ENCODE measurements at places on chromosomes 6 and 20.

DNA sequence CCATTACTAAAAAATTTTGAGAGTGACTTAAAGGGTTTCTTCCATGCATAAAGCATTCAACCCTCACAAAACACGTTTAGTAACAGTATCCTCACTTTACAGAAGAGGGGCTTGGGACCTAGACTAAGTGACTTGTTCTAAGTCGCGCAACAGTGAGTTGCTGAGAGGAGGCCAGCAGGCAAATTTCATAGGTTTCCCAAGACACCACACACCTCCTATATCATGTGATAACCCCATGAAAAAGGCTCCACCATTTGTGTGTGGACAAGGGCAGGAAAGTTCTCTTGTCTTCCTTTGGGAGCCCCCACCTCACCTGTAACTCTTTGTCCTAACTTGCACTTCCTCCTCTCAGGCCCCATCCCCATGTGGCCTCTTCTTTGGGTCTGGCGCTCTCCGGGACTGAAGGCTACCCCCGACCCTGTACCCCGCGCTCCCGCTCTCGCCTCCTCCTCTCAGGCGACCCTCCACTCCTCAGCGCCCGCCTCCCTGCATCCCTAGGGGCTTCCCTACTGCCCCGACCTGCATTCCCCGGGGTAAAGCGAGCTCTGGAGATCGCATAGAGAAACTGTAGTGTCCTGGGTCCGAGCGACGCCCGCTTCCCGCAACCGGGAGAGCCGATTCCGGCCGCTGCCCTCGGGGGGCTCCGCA lies 392 bp downstream of the PSMB8 start:
- DNase-seq = no peak

DNA sequence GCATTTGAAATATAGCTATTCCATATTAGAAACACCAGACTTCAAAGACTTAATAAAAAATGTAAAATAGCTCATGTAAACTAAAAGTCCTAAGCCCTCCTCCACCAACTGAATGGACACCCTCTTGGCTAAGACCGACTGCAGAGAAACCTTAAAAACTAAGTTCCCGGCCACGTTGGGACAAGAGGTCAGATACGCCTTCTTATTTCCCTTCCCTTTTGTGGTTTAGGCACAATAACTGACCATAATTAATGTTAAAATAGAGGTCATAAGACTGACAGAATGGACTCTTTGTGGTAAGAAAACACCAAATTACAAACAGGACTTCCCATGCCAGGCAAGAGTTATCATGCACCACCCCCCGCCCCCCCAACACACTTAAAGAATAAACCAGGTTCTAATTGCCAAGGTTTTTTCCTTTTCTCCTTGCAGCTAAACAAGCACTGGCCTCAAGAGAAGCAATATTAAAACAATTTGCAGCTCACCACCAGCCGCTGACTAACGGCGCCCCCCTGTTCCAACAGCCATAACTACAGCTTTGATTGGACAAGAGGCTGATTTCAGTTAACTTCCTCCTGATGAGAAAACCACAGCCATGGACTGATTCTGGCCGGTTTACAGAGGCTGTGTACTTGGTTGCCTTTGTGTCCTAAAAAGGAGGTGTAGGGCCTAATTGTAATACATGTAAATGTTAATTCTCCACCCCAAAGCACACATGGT lies 10.7 kb upstream of the LAMP5 start:
- no peak for DNase-seq

DNA sequence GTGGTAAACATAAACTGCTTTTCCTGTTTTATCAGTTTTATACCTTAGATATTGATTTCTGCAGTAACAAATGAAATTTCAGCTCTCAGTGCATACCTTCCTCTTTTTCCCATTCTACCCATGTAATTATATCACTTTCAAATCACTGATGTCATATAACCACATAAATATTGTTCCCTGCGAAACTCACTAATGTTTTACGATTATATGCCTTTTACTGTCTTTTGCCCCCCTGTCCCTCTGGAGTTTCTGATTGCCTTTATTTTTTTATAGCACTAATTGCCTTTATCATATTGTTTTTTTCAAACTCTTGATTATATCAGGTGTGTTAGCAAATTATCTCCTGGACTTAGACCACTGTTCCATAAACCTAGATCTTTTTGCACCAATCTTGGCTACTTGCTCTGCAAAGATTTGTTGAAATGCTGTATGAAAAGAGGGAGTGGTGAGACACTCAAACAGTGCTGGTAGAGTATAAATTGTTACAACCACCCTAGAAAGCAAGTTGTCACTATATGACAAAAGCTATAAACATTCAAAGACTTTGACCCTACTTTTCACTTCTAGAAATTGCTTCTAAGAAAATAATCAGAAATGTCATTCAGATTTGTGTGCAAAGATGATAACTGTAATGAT lies 29.6 kb upstream of the EDN1 start:
- no peak for DNase-seq

DNA sequence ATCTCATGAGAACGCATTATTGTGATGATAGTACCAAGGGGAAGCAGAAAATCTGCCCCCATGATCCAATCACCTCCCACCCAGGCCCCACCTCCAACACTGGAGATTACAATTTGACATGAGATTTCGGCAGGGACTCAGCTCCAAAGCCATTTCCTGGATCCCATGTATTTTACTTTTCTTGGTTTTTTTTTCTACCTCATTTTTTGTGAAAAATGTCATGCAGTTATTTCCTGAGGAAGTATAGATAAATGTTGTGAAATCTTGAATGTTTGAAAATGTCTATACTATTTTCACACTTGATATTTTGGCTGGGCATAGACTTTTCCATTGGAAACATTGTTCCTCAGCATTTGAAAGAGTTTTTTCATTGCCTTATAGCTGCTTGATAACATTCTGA lies 9.1 kb upstream of the BRPF3 start:
- no peak for DNase-seq

DNA sequence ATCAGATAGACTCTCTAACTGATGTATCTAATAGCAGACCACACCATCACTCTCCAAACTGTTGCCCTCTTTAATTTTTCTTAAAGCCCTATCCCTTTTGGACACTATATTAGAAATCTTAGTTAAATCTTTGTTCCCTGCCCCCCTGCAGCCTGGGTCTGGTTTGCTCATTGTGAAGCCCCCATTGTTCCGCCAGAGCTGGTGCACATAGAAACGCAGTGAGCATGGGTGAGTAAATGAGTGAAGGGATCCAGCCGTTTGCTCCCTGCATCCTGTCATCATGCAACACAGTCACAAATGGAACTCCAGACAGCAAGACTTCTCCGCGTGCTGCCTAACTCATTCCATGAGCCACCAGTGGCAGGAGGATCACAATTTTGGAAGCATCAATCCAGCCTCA lies 402.5 kb downstream of the PREX1 start:
- no peak for DNase-seq

DNA sequence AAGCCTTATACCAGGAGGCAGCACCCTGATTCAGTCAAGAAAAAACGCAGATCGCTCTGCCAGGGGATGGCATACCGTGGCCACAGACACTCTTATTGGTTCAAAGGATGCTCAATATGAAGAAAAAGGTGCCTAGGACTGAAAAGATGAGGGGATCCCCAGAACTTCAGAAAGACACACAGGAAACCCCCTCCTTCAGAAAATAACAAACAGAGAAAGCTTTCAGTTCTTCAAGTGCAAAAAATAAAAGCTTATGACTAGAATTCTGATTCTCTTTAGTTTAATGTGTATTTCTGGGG lies 17.7 kb upstream of the MYB start:
- DNase-seq = no peak

DNA sequence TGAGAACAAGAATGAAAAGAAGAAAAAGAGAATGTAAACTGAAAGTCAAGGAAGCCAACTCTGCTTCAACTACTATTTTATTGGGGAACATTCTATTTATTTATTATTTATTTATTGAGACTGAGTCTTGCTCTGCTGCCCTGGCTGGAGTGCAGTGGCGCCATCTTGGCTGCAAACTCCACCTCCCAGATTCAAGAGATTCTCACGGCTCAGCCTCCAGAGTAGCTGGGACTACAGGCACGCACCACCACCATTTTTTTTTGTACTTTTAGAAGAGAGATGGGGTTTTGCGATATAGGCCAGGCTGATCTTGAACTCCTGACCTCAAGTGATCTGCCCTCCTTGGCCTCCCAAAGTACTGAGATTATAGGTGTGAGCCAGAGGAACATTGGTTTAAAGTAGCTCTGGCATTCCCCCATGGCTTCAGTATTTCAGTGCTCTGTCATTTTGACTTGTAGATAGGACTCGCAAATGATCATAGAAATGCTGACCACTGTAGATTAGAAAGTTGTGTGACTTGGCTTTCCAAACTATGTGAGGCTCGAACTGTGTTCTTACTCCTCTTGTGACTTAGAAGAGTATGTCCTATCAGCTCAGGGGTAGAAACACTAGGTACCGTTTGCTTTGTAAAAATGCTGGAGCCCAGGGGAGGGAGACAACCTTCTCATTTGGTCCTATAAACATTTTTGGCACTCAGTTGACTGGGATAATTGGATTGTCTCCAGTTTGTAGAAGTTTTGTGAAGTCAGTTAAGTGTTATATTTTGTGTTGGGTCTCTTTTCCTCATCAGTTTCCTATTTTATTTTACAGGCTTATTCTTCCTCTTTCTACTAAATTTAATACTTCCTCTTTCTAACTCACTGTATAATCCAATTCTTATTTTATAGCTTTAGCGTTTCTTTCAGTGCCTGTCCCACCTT lies 544.9 kb upstream of the CITED2 start:
- DNase-seq = no peak

DNA sequence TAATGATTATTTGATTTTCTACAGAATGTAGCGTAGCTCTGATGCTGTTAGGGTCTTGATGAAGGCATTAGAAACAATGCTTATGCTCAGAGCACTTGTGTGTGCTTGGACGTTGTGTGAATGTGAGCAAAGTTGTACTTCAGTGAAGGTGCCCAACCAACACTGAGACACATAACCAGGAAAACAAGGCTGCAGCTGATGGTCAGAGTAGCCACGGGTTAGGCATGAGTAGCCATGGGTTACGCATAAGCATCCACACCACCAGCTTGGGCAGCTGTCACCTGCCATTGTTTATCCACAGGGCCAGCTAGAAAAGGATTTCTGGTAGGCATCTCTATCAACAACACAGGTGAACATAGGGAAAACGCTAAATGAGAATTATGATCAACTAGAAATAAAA lies 326.6 kb downstream of the NRN1 start:
- no peak for DNase-seq

- no peak for DNase-seq
These were observed 635.3 kb upstream of the MARCKS start for GRCh38 chr6:113221850-113222249.

DNA sequence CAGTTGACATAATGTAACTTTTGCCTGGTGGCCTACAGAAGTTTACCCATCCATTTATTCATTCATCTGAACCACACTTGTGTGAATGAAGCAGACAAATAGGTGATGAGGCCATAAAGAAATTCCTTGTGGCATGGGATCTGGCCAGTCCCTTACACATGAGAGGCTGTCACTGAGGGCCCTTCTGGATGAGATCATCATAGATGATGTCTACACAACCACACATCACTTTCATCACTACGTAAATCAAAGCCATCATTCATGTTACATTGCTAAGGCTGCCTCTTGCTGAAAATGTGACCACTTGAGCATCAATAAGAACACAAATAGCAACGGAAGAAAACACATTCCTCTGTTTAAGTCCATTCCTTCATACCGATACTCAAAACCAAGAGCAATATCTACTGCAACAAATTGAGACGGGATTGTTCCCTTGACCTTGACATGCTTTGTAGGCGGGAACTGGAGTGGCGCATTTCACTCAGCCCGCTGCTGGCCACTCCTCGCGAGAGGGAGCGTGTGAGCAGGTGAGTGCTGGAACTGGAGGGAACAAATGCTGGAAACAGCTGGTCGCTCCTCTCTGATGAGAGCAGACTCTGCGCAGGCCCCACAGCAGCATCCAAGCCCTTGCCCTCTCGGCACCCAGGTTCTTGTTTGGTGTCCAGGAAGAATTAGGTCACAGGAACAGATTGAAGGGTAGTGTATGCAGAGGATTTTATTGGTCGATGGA lies 49.3 kb downstream of the FAM50B start:
- no peak for DNase-seq

GRCh38 chr20:3209946-3210317 lies 634 bp downstream of the ITPA start:
- no peak for DNase-seq

- DNase-seq = no peak
These were observed 248.5 kb downstream of the THBS2 start for GRCh38 chr6:169005166-169005565.

GRCh38 chr20:944148-944547 lies 28.0 kb upstream of the ANGPT4 start:
- no peak for DNase-seq

GRCh38 chr6:10316373-10316721 lies 98.5 kb downstream of the TFAP2A start:
- DNase-seq = no peak

DNA sequence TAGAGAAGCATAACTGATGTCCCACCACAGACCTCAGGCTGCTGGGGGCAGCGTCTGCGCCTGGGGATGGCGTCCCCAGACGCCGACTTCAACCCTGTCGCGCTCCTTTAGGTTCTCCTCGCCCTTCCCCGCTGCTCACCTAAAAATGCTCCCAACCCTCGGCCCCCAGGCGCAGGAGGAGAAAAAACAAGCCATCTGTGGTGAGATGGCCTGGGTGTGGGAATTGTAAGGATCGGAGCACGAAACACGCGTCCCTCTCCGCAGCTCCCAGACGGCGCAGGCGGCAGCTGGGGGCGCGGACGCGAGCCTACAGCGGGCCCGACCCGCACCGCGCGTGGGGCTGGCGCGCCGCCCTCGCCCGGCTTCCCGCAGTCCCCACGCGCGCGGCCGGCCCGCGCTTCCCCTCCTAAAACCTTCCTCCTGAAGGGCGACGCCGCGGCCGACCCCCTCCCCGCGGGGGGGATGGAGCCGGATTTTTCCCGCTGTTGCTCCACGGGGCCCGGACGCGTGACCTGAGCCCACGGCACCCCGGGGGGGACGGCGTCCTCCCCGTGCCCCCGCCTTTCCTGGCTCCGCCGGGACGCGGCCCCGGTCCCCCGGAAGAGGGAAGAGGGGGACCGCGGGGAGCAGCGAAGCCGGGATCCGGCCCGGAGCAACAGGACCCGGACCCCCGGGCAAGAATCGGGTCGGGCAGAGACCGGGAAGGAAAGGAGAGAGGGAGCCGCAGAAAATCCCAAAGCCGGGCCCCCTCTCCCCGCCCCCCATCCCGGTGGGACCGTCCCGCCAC lies 611 bp downstream of the EPB41L2 start:
- no peak for DNase-seq

- no peak for DNase-seq
These were observed 8.0 kb downstream of the CDC5L start for GRCh38 chr6:44395501-44395900.

DNA sequence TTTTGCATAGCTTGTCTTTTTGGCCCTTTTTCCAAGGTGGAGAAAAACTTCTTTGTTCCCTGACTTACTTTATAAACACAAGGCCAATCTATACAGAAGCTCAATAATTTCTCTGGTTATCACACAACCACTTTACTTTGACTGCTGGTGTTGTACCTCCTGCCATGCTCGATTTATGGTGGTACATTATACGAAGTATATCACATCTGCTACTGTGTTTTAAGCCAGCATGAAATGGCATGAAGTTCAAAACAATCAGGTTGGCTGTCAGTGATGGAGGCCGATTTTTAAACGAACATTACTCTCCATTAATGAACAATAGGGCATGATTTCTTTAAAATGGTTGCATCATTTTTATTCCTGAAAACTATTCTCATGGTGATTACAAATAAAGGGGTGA lies 21.0 kb upstream of the ATXN1 start:
- DNase-seq = no peak

- no peak for DNase-seq
These were observed 43.1 kb downstream of the CD109 start for GRCh38 chr6:73739096-73739495.

- DNase-seq = no peak
These were observed 58.2 kb upstream of the NKX2-2 start for GRCh38 chr20:21571841-21572690.

- DNase-seq = no peak
These were observed 213.5 kb downstream of the MOXD1 start for GRCh38 chr6:132187816-132188215.
